ENCODE measurements at places on chromosomes 7 and 10.

DNA sequence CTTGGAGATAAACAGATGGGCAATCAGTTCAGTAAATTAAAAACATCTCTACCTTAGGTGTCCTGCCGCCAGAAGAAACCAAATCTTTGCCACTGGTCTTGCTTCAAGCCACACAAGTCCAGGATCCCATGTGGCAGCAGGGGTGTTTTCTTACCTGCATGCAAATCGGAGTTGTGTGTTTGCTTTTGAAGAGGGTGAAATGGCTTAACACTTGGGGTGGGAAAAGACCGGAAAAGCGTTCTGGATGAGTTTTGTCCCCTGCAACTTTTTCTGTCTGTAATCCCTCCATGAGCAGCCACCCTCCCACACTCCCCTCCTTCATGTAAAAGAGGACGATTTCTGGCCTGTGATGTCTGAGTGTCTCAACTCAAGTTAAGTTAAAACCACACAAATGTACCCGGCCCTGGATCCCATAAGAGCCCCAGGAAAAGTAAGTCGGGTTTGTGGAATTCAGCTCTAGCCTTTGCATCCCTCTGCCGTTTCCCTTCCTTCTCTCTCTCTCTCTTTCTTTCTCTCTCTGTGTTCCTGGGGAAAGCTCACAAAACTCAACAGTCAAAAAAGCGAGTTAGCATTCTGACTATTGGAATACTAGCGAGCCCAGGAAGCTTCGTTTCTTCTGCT is 178.5 kb downstream of the TCF7L2 start:
- no peak for DNase-seq

DNA sequence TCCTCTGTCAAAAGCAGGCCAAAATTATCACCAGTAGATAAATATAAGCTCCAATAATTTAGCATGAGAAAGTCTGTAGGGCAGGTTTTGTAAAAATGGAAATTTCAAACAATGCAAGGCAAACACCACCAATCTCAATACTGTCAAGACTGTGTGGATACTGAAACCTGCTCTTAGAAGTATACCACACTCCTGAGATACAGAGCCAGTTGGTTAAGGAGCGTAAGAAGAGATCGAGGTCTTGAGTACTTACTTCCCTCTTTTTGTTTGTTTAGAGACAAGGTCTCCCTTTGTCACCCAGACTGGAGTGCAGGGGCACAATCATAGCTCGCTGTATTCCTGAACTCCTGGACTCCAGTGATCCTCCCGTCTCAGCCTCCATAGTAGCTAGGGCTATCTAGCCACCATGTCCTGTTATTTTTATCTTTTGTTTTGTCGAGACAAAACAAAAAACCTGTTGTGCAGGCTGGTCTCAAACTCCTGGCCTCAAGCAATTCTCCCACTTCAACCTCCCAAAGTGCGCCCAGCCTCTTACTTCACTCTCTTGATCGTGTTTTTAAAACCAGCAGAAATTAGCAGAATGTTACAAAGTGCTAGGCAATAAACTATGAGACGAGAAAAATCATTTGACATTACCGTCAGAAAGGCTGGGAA is 205.7 kb downstream of the PARD3 start:
- DNase-seq = no peak

DNA sequence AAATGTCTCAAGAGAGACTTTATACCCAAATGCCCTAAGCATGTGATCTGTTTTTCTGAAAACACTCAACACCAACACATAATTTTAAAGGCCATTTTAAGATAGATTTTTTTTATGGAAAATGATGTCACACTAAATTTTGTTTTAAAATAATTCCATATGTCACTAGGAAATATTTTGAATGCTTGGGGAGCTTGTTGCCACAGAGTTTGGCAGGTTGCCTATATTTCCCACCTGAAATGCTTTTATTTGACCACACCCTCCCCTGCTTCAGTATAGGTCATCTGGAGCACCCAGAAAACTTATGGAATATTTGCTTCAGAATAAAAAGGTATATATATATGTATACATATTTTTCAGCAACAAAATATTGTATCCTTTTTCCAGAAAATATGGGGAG is 180.0 kb upstream of the ANK3 start:
- DNase-seq = no peak

DNA sequence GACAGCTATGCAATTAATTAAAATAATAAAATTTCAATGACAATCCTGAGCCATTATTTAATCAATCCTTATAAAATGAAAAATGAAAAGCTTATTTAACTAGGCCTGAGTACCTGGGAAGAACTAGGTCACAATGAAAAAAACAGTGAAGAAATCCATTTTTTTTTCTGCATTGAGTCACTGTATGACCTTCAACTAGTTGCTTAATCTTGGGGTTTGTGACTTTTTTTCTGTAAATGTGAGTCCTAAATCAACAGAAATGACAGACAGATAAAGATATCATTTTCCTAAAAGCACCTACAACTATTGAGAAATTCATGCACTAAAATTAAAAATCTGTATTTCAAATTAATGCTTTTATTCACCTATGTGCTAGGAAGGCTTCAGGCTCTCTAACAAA is 96.8 kb downstream of the TMEM26 start:
- no peak for DNase-seq

- no peak for DNase-seq
Measured at GRCh38 chr7:81583882-81584533, 185.8 kb downstream of the HGF start.

- DNase-seq = no peak
Measured at GRCh38 chr10:11238893-11239292, 221.2 kb downstream of the CELF2 start.
